Activated T-cell treated with anti-CD3 and anti-CD28 coated beads for 24 hours (primary cell): ENCODE measurements at places on chromosomes 7 and 10.

DNA sequence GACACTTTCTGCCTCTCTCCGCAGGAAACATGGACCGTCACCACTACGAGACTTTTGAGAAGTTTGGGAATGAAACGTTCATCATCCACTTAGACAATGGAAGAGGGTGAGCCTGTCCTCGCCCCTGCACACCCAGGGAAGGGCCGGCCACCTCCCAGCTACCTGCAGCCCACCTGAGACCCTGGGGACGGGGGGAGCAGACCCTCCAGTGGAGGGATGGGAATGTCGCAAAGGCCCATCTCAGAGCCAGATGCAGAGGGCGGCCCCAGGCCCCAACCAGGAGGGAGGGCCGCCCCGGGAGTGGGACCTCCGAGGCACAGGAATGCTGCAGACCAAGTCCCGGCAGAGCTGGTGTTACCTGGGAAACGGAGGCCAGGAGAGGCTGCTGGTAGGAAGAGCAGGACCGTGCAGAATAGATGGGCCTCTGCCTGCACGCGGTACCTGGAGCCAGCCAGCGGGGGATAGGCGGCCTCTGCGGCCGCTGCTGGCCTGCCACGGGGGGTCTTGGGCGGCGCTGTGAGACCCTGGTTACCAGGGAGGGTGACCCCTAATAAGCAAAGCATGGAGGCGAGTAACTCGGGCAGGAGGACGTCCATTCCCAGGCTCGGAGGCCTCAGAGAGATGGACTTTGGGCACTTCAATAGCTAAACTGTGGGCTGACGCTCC is 32.9 kb upstream of the FOXL3 start:
- DNase-seq, result no peak

- DNase-seq, result no peak
Observed at GRCh38 chr7:22765609-22766008, 38.6 kb downstream of the IL6 start.

GRCh38 chr10:88886557-88886956 is 6.5 kb downstream of the STAMBPL1 start:
- no peak for DNase-seq

GRCh38 chr7:107079212-107079940 is 34.9 kb downstream of the PRKAR2B start:
- DNase-seq, result no peak

DNA sequence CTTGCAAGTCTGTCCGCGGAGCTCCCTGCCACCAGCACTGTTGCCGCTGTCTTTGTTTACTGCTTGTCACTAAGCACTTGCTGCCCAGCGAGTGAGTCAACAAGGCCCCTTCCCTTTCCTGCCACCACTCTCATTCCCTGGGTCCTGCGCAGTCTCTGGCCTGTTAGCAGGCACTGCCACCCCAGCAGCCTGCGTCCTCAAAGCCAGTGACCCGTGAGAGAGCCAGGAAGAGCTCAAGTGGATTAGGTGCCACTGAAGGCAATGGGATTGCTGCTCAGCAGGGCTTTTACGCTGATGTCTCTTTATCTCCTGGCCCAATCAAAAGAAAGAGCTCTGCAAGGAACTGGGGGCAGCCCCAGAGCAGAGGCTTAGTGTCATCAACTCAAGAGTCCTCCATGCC is at the start of gene FRMPD2:
TSS of gene FRMPD2 (minus strand) at position 61 of the 400 bp plus-strand sequence. CDS start 129 bp downstream, outside the sequence.
- no peak for DNase-seq

GRCh38 chr10:103447187-103447586 is 5.0 kb downstream of the CALHM2 start:
- no peak for DNase-seq

GRCh38 chr10:91313796-91314485 is 93.5 kb downstream of the PCGF5 start:
- no peak for DNase-seq
